ENCODE measurements at places on chromosomes 6 and 20.

DNA sequence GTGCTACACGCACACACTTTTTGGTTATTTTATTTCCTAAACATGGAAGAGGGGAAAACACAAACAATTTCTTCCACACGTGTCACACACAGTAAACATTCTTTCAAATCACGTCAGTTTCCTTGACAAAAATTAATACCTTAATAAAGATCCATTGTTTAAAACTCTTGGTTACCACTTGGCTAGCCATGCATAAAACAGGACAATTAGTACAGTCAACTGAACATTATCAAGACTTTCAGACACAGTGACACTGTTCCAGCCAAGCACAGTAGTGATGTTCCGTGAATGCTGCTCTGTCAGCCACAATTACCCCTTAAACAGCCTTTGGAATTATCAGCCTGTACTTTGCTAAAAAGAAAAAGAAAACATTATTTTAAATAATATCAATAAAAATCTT, 50.8 kb downstream of the GMDS start:
- DNase-seq = no peak

DNA sequence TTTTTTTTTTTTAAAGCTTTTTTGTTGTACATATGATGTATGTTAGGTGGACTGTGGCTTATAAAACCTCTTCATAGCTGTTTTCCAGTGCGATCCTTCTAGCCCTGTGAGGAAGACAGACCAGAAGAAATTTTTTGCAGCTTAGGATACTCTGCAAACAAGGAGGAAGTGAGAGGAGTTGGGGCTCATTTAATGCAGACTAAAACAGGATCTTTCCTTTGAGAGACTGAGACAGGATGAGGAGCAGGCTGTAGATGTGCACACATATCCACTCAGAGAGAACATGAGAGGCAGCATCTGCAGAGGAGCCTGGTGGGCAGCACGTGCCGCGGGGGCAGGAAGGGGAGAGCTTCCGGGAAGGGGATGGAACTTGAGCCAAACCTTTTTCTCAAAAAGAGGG, 45.7 kb downstream of the PPARD start:
- no peak for DNase-seq

DNA sequence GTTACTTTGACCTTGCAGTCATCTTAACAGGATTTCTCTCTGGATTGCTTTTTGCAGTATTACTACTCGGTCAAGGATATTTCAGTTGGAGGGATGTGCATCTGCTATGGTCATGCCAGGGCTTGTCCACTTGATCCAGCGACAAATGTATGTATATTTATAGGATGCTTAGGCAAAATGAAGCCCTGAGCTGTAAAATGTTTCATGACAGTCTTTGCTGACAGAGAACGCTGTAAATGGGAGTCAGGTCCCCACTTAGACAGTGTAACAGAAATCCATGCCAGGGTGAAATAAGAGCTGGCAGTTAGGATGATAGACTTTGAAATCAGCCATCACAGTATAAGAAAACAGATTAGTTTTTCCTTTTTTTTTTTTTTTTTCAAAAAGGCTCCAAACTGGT, 264.0 kb downstream of the LAMA2 start:
- DNase-seq = no peak

- no peak for DNase-seq
These were observed 311.6 kb downstream of the MMUT start for GRCh38 chr6:49151461-49151860.

DNA sequence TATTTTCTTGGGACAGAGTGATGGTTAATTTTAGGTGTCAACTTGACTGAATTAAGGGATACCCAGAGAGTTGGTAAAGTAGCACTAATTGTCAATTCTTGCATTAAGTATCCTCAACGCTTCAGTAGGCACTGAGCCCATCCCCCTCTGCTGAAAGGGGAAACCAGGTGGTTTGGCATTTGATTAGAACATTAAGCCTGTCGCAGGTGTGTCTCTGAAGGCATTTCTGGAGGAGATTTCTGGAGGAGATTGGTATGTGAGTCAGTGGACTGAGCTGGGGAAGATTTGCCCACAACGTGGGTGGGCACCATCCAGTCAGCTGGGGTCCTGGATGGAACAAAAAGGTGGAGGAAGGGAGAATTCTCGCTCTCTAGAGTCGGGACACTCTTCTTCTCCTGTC, 119.8 kb downstream of the RFX6 start:
- DNase-seq = no peak

All from AG04449 (cell line).